Epithelial cell of esophagus (primary cell): ENCODE measurements at places on chromosomes 3 and 15.
A peak's percentile ranks its signal among the peaks of the same experiment; 100 is the strongest.

- DNase-seq: no peak
Observed at GRCh38 chr15:74845208-74845568, 2.2 kb upstream of the ULK3 start.

DNA sequence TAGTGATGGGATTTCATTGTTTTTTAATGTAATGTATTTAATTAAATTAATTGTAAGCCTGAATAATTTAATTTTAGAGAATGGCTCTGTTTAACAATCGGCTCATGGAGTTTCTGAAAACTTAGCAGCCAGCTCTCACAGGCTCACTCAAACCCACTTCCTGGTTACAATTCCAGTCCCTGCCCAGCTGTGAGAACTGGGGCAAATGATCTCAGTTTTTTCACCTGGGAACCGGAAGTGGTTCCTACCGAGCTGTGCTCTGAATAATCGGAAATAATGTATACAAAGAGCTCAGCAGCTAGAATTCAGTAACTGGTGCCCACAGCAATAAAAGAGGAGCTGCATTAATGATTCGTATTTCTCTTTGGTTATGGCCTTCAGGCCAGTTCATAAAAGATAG lies 244.3 kb upstream of the MCTP2 start:
- DNase-seq: no peak

GRCh38 chr3:69712269-69712668 lies 27.0 kb upstream of the MITF start:
- DNase-seq: peak; percentile 7

- peak; percentile 2 for DNase-seq
Observed at GRCh38 chr15:97791824-97792792, 168.4 kb upstream of the ARRDC4 start.

DNA sequence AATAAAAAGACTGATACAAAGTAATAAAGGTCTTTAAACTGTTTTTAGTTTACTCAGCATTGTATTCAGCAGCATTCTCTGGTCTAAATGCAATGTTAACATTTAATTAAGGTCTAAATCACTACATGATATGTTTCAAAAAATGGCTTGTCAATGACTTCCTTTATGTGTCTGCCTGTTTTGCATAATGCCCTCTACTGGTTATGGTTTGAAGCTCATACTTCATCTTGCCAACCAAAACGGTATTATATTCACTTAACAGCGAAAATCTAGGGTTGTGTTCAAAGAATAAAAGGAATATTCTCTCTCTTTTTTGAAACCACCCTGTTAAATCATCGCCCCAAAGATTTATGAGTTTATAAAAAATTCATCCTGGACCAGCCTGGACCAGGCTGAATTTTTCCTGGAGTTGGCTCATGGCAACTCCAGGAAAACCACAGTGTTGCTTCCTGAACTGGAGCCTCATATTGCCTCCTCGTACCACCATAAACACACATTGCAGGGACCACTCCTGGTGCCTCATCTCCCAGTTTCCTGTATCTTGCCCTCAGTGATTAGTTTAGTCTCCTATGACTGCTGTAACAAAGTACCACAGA lies 6.7 kb upstream of the NCEH1 start:
- DNase-seq: no peak

DNA sequence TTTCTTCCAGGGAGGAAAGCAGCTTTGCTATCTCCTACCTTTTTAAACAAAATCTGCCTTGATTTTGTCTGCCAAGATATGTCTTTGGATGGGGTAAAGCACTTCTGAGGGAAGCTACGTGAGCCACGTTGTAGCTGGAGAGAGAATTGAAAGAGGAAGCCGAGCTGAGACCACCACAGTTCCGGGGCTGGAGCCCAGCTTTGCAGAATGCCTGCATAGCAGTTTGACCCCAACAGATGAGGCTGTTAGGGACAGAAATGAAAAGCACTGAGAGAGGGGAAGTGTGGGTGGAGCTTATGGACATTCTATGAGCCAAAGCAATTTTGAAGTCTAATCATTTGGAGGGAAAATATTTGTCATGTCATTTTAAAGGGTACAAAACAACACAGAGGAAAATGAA lies 45.4 kb downstream of the LIPC start:
- DNase-seq: no peak

GRCh38 chr3:39202094-39202493 lies 9.7 kb upstream of the XIRP1 start:
- no peak for DNase-seq

- DNase-seq: no peak
Observed at GRCh38 chr3:17844236-17844635, 101.8 kb upstream of the TBC1D5 start.

- no peak for DNase-seq
Observed at GRCh38 chr15:35139822-35140221, 54.7 kb upstream of the NANOGP8 start.

GRCh38 chr15:36484038-36484778 lies 95.2 kb upstream of the CDIN1 start:
- peak; percentile 57 for DNase-seq

DNA sequence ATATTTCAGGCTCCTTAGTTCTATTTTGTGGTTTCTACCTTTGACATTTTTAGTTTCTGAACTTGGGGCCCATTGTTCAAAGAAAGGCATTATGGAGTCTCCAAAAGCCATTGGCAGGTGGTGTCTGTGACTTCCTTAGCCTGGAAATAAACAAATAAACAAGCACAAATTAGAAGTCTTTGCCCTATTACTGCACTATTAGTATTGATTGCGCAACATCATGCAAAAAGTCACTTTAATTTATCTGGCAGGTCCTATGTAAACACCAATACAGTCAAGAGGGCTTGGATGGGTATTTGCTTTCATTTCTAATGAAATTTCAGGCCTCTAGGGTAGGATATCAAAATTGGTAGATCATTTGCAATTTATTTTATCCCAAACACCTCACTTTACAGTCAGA lies 85.6 kb downstream of the LPP start:
- no peak for DNase-seq
